ENCODE measurements at places on chromosomes 5 and 9.
A peak's percentile ranks its signal among the peaks of the same experiment; 100 is the strongest.

GRCh38 chr5:113164021-113164420 lies 187.4 kb downstream of the DCP2 start:
- no peak for DNase-seq

- DNase-seq: no peak
These were observed 205.6 kb downstream of the GADD45G start for GRCh38 chr9:89810431-89810830.

DNA sequence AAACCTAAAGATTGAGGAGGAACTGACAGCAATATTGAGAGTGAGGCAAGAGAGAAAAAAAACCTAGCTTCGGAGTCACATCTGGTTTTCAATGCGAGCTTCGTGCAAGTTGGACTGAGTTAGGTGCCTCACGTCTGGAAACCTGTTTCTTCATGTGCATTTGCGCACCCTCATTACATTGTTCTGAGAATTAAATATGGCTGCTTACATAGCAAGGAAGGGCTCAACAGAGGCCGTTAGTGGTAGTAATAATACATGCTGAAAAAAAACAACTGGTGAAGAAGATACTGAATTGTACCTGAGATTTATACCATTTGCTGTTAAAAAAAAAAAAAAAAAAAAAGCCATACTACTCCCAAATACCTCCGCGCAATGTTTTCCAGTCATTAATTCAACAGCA lies 18.6 kb downstream of the DNAJA1 start:
- peak; percentile 13 for DNase-seq

GRCh38 chr5:127802477-127802865 lies 99.3 kb downstream of the CCDC192 start:
- DNase-seq: no peak

GRCh38 chr9:76459694-76460635 lies 983 bp downstream of the GCNT1 start:
- peak; percentile 76 for DNase-seq
